Kidney (tissue), 22 donors: ENCODE measurements at places on chromosomes 11 and 22. TPM values are rescaled to one million over a fixed set of nuclear protein-coding genes. Genes with fewer than 3 reads are reported as not detected.

ZNF280A gene
- polyA plus RNA-seq = not detected

MS4A15 gene
- not detected for polyA plus RNA-seq

OR8G5 gene
- not detected for polyA plus RNA-seq

MS4A1 gene
- polyA plus RNA-seq = not detected

OR4S2 gene
- polyA plus RNA-seq = not detected

NCAM1 gene
- polyA plus RNA-seq = 1.7 TPM

APBB1 gene
- 67.2 TPM for polyA plus RNA-seq

VSIG10L2 gene
- polyA plus RNA-seq = not detected

RASL10A gene
- 0.73 TPM for polyA plus RNA-seq

DTX4 gene
- polyA plus RNA-seq = 7.2 TPM

ARHGAP8 gene
- 30.2 TPM for polyA plus RNA-seq

PDGFD gene
- 5.3 TPM for polyA plus RNA-seq

ACTN3 gene
- polyA plus RNA-seq = not detected

TEX54 gene
- polyA plus RNA-seq = not detected

SLCO2B1 gene
- 8.9 TPM for polyA plus RNA-seq

APOA4 gene
- polyA plus RNA-seq = 0.80 TPM

TRIM49D2 gene
- not detected for polyA plus RNA-seq

MRGPRE gene
- not detected for polyA plus RNA-seq

CXCR5 gene
- polyA plus RNA-seq = not detected

PHOX2A gene
- not detected for polyA plus RNA-seq

GPHA2 gene
- polyA plus RNA-seq = 0.99 TPM

YPEL4 gene
- polyA plus RNA-seq = 0.88 TPM

WNT11 gene
- 0.80 TPM for polyA plus RNA-seq

GPR83 gene
- not detected for polyA plus RNA-seq

UPK3A gene
- not detected for polyA plus RNA-seq

OR10D3 gene
- polyA plus RNA-seq = not detected

UBASH3B gene
- 0.62 TPM for polyA plus RNA-seq

CBX7 gene
- polyA plus RNA-seq = 39.3 TPM

POU2AF2 gene
- not detected for polyA plus RNA-seq

ASPHD2 gene
- 3.3 TPM for polyA plus RNA-seq

RIMBP3B gene
- not detected for polyA plus RNA-seq
